H54 (cell line): ENCODE measurements at places on chromosomes 12 and 14.

GRCh38 chr14:50260072-50260471 lies 28.7 kb upstream of the SOS2 start:
- DNase-seq: no peak

GRCh38 chr12:118436986-118437385 lies 60.6 kb downstream of the SUDS3 start:
- DNase-seq: no peak

- no peak for DNase-seq
These were observed 1.9 kb downstream of the REM2 start for GRCh38 chr14:22884738-22885523.

DNA sequence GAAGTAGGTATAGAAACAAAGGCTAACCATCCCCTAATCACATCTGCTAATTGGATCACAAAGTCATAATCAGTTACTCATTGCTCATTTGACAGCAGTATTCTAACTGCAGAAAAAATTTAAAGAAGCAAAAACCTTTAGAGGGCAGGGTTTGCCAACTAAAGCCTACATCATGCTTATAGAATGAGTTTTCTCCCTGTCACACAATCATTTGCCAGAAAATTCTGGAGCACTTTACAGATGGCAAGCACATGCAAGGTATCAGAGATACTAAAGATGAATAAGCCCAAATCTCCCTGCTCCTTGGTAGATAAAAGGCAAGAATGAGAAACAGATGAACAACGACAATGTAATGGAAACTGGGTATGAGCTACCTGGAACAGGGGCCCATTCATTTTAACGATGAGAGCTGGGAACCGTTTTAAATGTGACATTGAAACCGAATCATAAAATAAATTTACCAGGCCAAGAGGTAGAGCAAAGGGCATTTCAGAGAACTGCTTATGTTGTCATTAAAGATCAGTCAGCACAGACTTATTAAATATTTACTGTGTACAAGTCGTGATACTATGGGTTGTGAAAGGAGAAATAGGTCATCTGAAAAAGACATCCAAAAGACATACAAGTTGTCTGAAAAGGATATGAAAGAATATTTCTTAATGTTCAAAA lies 211.4 kb upstream of the ABCD2 start:
- no peak for DNase-seq

GRCh38 chr14:55762595-55763232 lies 182.7 kb downstream of the KTN1 start:
- DNase-seq: no peak

DNA sequence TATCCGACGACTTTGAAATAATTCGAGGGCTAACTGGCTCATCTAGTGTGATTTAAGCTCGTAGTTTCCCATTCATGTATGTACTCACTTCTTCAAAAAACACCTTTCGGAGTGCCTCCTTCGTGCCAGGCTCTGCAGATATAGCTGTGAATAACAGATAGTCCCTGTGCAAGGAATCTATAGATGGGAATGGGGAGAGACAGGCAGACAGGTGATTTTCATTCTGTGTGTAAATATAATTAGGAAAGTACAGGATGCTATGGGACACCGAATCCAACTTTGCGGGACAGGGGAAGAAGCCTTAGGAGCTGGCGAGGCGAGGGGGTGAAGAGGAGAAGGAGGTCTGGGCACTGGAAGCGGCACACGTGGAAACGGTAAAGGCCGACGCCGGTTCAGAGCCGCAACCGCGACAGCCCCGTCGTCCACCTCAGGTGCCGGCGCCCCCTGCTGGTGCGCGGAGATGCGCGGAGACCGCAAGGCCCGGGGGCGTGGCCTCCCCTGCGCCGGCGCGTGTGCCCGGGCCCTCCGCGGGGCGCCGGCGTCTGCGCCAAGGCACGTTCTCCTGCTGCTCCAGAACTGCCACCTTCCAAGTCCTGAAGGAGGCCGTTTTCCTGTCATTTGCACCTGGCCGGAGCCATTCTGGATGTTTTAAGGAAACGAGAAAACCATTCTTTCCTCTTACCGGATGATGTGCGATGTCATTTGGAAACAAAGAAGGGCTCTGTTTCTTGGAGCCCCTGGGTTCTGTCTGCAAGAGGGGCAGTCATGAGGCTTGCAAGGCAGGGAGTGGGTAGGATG lies 18.0 kb upstream of the CACNA1C start:
- peak; percentile 81 for DNase-seq

DNA sequence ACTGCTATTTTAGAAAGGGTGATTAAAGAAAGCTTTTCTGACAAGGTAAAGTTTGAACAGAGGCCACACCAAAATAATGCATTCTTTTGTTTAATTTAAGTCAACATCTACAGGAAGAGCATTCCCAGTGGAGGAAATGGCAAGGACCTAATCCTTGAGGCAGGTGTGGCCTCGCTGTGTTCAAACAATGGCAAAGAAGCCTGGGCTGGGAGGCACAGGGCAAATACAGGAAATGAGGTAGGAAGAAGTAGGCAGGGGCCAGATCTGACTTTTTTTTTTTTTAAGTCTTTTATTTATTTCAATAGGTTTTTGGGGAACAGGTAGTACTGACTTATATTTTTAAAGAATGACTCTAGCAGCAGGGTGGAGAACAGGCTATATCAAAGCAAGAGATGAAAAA lies 53.5 kb downstream of the ARMH4 start:
- no peak for DNase-seq

DNA sequence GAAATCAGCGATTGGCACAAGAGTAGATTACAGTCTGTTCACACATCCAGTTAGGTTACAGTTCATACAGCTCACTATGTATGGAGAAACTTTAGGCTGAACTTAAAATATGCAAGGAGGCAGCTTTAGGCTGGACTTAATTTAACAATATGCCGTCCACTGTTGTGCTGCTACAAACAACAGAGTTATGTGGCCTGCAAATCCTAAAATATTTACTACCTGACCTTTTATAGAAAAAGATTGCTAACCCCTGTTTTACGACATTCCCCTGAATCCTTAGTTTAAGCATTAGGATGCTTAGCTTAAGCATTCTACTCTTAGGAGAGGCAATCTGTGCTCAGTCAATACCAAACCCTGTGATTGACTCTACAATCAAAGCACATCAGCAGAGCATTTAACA lies 50.9 kb downstream of the DAO start:
- DNase-seq: no peak

- no peak for DNase-seq
These were observed 3.5 kb downstream of the IFI27 start for GRCh38 chr14:94113908-94114588.

DNA sequence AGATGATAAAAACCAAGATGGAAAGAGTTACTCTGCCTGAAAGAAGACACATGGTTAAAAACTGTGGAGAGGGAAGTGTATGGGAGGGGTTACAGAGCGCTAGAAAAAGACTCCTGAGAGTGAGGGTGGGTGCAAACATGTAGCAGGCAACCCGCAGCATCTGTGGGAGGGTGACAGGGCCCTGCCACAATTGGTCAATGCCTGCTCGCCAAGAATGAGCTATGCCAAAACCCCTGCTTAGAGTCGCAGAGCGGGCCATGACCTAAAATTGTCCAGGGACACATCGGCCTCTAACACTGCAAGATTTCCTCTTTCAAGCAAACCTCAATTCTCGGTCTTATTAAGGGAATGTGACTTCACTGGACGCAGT lies 700 bp downstream of the PRKAG1 start:
- no peak for DNase-seq

GRCh38 chr12:14954269-14954668 lies 7.1 kb downstream of the ARHGDIB start:
- no peak for DNase-seq

GRCh38 chr14:102421411-102422057 lies 58.8 kb downstream of the TECPR2 start:
- no peak for DNase-seq

- DNase-seq: no peak
These were observed 98.8 kb downstream of the DICER1 start for GRCh38 chr14:95058491-95058890.

- DNase-seq: no peak
These were observed 184.9 kb downstream of the ITPR2 start for GRCh38 chr12:26648066-26648465.

- DNase-seq: no peak
These were observed 49.5 kb downstream of the RBMS2 start for GRCh38 chr12:56571121-56571520.

DNA sequence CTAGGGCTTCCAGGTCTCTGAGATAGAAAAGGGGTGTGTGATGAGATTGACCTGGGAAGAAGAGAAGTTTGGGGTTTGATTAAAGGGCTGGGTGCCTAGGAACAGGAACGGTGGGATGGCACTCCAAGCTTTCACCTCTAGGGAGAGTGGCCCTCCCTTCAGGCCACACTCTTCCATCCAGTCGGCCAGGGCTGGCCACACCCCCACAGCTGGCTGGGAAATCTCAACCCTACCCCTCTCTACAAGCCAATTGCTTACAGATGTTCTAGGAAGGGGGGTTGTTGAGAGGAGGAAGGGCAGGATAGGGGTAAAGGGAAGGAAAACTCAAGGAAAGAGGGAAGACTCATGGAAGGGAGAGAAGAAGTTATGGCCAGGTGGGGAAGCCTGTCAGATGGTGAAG lies 6.6 kb upstream of the ITGA5 start:
- no peak for DNase-seq

DNA sequence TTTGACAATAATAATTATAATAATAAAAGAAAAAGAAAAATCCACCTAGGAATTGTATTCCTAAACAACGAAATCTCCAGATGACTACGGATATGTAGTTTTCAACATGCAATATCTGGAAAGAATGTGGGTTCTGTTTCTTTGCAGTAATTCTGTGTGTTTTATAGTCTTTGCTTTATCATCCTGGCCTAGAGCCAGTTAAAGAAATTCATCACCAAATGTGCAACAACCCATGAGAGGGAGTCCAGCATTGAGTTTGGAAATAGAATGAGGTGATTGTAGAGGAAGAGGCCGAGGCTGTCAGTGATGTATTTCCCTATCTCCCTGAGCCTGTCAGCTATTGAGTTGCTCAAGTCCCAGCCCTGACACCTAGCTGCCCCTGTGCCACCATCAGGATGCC lies 200.5 kb upstream of the DCN start:
- no peak for DNase-seq

DNA sequence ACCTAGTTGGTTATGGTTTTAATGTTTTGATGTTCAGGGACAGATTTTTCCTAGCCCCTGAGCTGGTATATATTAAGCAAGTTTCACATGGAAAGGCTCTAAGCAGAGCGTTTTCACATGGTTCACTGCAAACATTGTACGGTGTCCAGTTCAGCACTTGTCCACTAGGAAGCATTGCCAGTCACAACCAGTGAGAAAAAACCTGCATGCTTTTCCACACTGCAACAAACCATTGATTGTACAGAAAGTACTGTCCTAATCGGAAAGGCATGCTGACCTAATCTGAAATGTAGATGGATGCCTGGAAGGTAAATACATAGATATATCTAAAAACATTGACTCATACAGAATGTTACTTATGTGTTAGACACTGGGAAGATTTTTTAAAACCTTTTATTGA lies 25.0 kb upstream of the NPAS3 start:
- DNase-seq: no peak

- no peak for DNase-seq
These were observed 11.1 kb downstream of the KIF21A start for GRCh38 chr12:39431797-39432196.

- no peak for DNase-seq
These were observed 1324.7 kb downstream of the AACS start for GRCh38 chr12:126389961-126390360.

GRCh38 chr14:104735830-104736642 lies 12.0 kb downstream of the ADSS1 start:
- DNase-seq: no peak

DNA sequence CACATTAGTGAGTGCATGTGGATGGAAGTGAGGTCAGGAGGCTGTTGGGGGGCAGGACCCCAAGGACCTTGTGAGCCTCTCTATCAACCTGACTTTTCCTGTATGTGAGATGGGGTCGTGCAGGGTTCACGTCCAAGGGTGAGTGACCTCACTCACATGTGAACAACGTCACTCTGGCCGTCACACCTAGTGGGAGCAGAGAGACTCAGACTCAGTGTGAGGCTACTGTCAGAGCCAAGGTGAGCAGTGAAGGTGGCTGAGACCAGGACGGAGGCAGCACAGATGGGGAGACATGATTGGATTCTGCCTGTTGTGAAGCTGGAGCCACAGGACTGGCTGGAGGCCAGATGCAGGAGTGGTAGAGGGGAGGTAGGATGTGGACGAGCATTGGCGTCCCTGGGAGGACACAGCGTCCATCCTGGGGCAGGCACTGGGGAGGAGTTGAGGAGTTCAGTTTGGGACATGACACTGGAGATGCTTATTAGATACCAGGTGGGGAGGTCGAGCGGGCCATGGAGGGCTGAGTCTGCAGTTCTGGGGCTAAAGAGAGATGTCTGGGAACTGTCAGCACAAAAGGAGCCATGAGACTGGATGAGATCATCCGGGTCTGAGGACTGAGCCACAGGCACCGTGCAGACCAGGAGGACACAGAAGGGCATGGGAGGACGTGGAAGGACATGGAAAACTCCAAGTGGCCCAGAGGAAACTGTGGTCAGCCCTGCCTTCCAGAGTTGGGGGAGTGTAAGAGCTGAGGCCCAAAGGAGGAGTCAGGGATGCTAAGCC lies 92.8 kb downstream of the LGMN start:
- no peak for DNase-seq

- DNase-seq: no peak
These were observed 70.8 kb upstream of the TMCC3 start for GRCh38 chr12:94721173-94721572.

DNA sequence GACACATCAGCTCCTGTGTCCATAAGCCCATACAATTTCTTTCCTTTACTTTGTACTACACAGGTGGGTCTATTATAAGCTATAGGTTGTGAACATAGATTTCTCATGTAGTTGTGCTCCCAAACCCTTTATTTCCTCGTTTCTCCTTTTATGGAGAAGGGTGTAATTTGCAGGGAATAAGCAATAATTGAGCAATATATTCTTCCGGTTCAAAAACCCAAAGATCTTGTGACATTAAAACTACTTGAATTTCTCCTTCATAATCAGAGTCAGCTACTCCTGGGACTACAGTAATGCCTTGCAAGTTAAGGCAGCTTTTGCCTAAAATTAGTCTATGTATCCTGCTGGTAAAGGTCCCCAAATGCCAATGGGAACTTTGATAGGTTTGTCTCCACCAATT lies 19.1 kb upstream of the MAPKAPK5 start:
- DNase-seq: no peak
